NCI-H1417 (cell line): ENCODE measurements at places on chromosomes 6 and 20.

DNA sequence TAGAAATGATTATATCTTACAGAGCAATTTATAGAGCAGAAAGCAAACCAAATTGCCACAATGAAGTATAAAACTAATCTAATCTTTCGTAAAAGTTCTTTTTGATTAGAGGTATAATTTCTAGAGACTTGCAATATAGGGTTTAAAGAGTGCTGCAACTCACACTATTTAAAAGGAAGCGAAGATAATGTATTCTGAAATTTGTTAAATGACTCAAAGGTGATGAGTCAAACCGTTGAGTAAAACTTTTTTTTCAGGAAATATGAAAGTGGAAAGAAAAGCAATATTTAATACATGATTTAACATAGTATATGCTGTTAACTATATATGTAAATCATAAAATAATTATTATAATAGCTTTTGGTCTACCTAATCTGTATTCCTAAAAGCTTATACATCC lies 133.6 kb downstream of the SYNE1 start:
- DNase-seq, result no peak

GRCh38 chr6:53041356-53041755 lies 23.8 kb upstream of the FBXO9 start:
- no peak for DNase-seq

GRCh38 chr6:46964716-46965519 lies 43.2 kb upstream of the ADGRF5 start:
- DNase-seq, result no peak

GRCh38 chr6:112396221-112396620 lies 49.1 kb downstream of the RFPL4B start:
- DNase-seq, result no peak

DNA sequence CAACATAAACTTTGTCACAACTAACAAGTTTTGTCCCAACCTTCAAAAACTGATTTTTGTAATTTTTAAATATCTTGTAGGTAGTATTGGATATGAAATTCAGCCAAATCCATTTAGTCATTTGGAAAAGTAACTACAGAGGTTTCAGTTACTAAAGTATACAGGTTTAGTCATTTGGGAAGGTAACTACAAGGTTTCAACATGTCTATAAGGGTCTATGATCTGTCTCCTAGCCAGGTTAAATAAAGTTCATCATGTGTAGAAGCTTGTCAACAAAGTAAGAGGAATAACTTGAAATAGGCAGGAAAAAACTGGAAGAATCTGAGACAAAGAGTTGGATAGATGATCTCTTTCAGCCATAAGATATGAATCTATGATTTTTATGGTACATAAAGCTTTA lies 229.8 kb downstream of the COL12A1 start:
- no peak for DNase-seq

- no peak for DNase-seq
These were observed 44.4 kb upstream of the SHLD1 start for GRCh38 chr20:5705827-5706226.

- no peak for DNase-seq
These were observed 8.6 kb upstream of the PFDN4 start for GRCh38 chr20:54199283-54199682.

DNA sequence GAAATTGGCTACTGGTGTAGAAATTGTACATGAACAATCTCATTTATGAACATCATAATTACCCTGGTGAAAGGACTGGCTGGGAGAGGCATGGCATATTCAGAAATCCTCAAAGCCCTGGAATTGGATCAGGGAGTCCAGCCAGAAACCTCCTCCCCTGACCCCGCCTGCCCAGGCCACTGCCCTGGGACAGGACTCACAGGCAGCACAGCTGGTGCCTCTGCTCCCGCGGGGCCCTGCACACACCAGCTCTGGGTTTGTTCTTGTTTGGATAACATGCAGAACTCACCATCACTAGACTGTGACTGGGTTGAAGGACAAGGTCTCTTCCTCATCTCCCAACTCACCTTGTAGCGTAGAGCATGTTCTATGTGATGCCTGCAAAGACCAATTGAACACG lies 56.2 kb downstream of the AGPAT4 start:
- no peak for DNase-seq

GRCh38 chr6:12198851-12199250 lies 91.3 kb upstream of the EDN1 start:
- no peak for DNase-seq

DNA sequence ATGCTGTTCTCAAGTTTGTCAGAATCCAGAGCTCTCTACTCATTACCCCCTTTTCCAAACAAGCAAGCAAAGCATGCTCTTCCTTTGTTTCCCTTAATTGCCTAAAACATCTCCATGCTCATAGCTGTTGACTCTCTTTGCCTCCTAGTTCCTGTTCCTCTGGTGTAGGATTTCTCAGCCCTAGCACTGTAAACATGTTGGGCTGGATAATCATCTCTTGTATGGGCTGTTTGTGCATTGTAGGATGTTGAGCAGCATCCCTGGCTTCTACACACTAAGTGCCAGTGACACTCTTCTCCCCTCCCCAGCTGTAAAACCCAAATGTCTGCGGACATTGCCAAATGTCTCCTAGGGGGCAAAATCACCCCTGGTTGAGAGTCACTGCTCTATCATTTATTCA lies 14.0 kb downstream of the PPARD start:
- DNase-seq, result no peak

DNA sequence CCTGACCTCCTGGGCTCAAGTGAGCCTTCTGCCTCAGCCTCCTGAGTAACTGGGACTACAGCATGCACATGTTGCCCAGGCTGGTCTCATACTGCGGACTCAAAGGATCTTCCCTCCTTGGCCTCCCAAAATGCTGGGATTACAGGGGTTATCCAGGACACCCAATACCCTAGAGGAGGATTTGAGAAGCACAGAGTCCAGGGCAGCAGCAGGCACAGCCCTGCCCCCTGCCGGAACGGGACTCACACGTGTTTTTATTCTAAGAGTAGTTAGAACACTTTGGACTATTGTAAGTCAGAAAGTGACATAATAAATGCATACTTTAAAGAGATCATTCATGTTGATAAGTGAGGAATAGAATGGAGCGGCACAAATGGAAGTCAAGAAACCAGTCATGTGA lies 80.2 kb downstream of the C6orf118 start:
- no peak for DNase-seq

GRCh38 chr20:50055524-50056083 lies 57.3 kb downstream of the UBE2V1 start:
- no peak for DNase-seq

- peak; percentile 76 for DNase-seq
These were observed 82.4 kb upstream of the TGM3 start for GRCh38 chr20:2213401-2213800.

DNA sequence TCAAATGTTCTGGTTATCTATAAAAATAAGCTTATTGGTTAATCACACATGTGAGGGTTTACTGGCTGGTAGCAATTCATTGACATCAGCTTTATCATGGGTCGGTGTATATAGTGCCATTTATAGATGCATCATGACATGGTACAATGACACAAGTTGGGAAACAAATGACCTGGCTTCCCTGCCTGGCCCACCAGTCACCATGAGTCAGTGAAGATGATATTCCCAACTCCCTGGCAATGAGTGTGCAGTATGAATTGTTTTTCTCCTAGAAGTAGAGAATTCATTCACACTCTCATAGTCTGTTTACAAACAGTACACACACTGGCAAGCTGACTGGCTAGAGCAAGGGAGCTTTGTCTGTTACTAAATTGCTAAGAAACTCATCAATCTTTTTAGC lies 37.2 kb upstream of the CALHM6 start:
- DNase-seq, result no peak

GRCh38 chr6:105744815-105745214 lies 341.3 kb upstream of the PRDM1 start:
- no peak for DNase-seq

DNA sequence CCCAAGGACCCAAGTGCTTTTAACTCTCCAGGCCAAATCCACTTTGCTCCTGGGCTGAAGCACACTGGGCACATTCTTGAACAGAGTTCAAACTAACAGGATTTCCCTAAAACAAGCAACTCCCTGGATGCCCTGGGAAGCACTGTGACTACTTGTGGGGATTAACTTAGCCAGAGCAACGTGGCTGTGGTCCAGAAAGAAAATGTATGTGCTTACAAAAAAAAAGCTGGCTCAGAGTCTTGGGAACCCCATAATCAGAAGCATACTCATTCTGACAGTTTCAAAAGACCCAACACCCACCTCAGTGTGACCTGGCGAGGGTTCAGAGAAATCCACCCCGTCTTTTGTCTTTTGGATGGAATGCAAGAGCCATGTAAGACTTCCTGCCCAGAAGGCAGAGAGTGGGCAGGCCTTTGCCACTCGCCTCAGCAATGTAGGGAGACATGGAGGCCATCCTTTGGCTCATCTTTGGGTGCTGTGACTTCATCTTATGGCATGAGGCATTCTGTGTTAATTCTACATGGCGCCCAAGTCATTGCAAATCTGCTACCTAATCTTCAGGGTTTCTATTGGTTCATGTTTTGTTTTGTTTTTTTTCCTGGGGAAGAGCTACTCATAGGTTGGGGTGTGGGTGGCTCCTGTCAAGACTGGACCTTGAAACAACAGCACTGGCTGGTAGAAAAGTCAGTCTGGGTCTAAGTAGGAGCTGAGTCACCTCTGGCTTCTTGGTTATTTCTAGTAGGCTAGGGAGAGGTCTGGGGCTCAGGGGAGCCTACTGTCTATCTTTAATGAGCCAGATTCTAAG lies 248.6 kb upstream of the SUPT3H start:
- no peak for DNase-seq

DNA sequence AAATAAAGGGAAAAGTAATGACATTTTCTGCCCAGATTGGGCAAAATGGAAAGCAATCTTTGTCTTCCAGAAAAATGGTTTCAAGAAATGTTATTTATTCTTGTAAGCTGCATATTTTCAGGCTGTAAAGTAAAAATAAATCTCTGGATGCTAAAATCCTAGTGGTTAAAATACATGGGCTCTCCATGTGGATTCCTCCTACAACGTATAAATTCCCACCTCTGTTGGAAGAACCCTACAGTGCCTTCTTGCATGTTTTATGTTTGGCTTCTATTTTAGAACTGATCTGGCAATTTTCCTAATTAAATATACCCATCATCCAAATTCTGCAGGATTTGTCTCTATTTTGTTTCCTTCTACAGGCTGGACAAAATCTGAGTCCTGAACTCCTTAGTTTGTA lies 528.9 kb downstream of the COL12A1 start:
- no peak for DNase-seq

GRCh38 chr20:2108987-2109386 lies 7.4 kb downstream of the STK35 start:
- no peak for DNase-seq

DNA sequence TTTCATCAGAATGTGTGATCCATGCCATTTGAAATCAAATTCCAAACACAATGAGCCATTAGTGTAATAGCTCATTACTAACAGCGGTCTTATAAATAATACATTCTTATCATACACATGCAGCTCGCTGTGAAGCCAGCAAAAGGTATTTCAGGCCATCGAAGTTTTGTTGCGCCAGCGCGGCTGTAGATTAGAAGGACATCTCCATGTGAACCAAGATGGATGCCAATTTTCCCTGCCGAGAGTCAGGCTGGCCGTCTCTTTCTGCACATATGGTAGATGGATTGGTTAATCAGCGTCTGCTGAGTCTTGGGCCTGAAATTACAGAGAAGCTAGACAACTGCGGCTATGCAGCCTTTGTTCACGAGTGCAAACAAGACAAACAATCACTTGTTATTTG lies 44.1 kb downstream of the CFAP61 start:
- peak; percentile 10 for DNase-seq

- no peak for DNase-seq
These were observed 214.3 kb downstream of the DLL1 start for GRCh38 chr6:170076466-170077165.

DNA sequence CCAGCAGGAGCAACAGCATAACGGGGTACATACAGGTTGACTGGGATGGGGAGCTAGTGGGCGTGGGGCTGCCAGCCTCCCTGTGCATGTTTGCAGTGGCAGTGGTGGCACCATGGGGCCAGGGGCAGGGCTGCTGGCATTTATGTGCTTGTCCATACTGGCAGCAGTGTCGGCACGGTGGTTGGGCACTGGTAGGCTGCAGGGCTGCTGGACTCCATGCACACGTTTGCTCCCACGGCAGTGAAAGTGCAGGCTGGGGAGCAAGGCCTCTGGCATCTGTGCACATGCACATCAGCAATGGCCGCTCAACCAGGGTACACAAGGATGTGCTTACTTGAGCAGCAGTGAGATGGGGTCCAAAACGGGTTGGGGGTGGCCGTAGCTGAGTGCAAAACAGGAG lies 159.5 kb upstream of the KHDRBS2 start:
- no peak for DNase-seq

- no peak for DNase-seq
These were observed 19.6 kb upstream of the LTV1 start for GRCh38 chr6:143823548-143823947.

GRCh38 chr6:6723921-6724538 lies 135.5 kb downstream of the LY86 start:
- DNase-seq, result no peak
